Small intestine (tissue), 16 donors: ENCODE measurements at places on chromosomes 5 and 9.

DNA sequence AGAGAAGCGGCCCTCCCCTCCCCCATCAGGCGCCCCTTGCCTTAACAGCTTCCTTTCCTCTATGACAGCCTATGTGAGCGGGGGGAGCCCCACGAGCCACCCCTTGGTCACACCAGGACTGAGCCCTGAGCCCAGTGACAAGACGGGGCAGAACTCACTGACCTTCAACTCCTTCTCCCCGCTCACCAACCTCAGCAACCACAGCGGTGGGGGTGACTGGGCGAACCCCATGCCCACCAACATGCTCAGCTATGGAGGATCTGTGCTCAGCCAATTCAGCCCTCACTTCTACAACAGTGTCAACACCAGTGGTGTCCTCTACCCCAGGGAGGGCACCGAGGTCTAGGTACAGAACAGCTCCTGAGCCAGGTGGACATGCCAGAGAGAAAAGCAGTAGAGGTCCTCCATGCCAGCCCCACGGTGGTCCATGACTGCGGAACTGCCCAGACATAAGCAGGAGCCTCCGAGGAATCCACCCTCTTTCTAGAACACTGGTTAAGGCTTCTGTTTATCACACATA is 2.6 kb downstream of the FOXI1 start:
- no peak for DNase-seq

DNA sequence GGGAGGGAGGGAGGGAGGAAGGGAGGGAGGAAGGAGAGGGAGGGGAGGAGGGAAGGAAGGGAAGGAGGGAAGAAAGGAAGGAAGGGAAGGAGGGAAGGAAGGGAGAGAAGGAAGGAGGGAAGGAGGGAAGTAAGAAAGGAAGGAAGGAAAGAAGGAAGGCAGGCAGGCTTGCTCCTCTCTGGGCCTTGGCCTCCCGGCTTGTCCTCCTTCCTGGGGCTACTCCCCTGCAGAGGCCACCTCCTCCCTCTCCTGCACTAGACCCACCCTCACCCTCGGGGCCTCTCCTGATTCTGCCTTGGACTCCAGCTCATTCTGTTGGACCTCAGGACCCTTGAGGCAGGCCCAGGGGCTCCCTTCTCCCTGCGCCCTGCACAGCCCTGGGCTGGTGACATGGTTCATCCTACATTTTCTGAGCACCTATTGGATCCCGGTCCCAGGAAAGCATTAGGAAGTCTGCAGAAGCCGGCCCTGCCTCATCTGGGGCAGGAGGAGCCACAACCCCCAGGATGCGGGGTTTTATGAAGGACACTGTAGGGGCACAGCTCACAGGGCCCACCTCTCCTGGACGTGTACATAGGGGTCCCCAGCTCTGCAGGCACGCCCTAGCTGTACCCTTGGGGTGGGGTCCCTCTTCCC is 23.0 kb downstream of the LHX3 start:
- DNase-seq: no peak

DNA sequence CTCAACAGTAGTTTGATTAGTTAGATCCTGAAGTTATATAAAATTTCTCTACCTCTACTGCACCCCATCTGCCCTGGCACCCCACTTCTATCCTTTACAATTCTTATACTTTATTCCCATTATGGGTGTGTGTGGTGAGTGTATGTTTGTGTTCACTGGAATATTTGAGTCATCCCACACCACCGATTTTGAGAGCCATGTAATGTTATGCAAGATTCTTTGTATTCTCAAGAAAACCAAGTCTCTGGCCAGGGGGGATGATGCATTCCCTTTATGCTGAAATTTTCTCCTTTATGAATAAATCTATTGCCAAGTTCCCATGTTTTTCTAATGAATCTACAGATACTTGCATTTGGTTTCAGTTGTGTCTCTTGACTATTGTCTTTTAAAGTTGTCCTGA is 266.8 kb downstream of the ARHGEF28 start:
- no peak for DNase-seq

GRCh38 chr9:2418619-2419018 is 203.0 kb upstream of the VLDLR start:
- no peak for DNase-seq

GRCh38 chr9:96777426-96777864 is 442 bp downstream of the ZNF510 start:
- no peak for DNase-seq

DNA sequence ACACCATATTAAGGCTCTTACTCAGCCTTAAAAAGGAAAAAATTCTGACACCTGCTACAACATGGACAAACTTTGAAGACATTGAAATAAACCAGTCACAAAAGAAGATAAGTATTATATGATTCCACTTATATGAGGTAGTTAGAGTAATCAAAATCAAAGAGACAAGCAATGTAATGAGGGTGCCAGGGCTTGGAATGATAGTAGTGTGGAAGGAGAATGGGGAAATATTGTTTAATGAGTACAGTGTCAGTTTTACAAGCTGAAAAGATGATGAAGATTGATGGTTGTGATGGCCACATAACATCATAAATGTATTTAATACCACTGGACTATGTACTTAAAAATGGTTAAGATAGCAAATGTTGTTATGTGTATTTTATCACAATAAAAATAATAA is 485.7 kb downstream of the SPATA31D1 start:
- DNase-seq: no peak

- no peak for DNase-seq
Measured at GRCh38 chr9:133049043-133049442, 12.7 kb upstream of the CEL start.

GRCh38 chr5:53430618-53431252 is 49.7 kb upstream of the FST start:
- peak; percentile 5 for DNase-seq

GRCh38 chr5:34858790-34859189 is 19.8 kb downstream of the TTC23L start:
- DNase-seq: no peak

- DNase-seq: no peak
Measured at GRCh38 chr5:129917224-129917623, 13.0 kb downstream of the CHSY3 start.

GRCh38 chr5:125793470-125793869 is 629.7 kb upstream of the GRAMD2B start:
- DNase-seq: no peak

- peak; percentile 96 for DNase-seq
Measured at GRCh38 chr5:141942185-141942857, 15.7 kb downstream of the PCDH12 start.

- no peak for DNase-seq
Measured at GRCh38 chr9:19967216-19967887, 178.5 kb upstream of the SLC24A2 start.

- DNase-seq: no peak
Measured at GRCh38 chr5:537621-538071, 13.4 kb upstream of the SLC9A3 start.
